ENCODE measurements at places on chromosomes 5 and 9.

GRCh38 chr9:122032346-122032745 lies 60.8 kb downstream of the TTLL11 start:
- no peak for DNase-seq

DNA sequence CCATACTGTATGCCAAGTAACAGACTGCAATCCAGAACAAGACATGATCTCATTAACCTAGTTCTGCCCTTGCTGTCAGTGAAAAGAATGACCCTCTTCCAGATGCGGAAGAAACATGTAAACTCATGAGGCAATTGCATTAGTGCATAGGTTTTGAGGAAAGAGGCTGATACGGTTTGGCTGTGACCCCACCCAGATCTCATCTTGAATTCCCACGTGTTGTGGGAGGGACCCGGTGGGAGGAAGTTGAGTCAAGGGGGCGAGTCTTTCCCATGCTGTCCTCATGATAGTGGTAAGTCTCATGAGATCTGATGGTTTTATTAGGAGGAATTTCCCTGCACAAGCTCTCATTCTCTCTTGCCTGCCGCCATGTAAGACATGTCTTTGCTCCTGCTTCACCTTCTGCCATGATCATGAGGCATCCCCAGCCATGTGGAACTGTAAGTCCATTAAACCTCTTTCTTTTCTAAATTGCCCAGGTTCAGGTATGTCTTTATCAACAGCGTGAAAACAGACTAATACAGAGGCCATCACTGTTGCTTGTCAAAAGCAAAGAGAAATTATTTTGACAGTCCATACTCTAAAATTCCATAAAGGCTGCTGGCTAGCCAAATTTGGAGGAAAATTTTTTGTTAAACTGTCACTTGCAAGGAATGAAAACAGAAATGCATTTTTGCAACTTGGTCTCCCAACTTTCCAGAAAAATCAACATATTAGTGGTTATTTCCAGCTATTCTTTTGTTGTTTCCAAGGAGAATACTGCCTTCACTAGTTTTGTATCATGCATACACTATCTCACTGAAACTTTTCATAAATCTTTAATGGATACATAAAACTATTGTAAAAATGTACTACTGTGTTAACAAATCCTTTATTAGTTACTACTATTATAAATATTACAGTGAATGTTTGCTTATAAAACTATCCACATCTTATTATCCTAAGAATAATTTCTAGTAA lies 3.2 kb upstream of the ARL15 start:
- DNase-seq = no peak

- no peak for DNase-seq
Observed at GRCh38 chr5:79189439-79190234, 46.3 kb upstream of the JMY start.

DNA sequence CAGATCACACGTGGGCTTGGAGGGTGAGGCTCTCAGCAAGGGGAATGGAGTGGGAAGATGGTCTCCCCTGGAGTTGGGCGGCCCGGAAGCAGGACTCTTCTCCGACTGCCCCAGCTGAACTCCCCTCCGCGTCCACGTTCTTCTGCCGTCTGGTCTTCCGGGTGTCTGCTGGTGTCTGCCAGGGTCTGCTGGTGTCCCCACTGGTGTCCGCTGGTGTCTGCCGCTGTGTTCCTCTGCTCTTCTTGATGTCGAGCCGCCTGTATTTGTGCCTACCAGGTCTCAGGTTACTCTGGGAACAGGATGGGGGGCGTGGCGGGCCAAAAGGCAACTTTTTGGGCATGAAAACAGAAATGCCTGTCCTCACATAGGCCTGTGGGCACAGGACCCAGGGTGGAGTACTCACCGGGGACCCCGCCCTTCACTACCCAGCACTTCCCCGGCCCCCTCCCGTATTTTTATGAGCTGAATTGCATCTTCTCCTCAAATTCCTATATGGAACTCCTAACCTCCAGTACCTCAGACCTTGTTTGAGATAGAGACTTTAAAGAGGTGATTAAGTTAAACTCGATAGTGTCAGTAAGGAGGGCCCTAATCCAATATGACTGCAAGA lies 675.4 kb downstream of the SEMA5A start:
- DNase-seq = no peak

DNA sequence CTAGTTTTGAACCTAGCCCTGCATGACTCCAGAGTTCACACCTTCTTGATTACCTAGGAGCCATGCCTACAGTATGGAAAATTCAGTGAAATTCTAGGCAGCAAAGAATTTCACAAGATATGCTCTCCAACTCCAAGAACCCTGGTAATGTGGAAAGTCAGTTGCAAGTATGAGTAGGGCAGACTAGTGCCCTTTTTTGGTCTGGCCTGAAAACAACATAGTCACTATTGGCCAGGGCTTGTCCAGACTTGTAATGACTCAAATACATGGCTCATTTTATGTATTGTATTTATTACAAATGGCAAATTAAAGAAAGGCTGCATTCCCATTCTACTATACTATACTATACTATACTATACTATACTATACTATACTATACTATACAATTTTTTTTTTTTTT lies 160.4 kb downstream of the ESM1 start:
- no peak for DNase-seq

DNA sequence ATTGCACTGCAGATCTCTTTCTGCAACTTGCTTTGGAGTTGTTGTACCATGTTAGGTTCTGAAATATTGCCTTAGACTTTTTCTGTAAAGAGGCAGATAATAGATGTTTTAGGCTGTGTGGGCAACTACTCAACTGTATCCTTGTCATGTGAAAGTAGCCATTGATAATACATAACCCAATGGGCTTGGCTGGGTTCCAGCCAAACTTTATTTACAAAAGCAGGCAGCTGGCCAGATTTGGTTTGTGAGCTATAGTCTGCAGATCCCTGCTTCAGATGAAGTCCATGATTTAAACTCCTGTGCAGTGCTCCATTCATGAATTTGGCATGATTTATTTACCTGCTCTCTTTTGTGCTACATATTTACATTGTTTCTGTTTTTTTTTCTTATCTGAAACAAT lies 300.4 kb downstream of the IRX2 start:
- DNase-seq = no peak

DNA sequence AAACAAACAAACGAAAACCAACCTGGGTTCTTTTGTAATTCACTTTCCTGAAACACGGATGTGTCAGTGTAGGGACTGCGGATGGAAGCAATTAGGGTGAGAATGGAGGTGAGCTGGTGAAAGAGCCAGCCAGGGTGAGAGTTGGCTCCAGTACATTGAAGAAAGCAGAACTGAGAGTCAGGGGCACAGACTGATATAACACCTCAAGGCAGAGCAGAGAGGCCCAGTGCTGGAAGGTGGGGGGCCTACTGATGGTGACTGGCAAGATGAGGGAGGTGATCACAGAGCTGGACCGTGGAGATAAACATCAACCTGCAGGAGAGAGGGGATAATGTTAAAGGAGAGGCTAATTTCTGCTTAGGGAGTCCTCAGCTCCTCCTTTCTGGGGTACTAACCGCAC lies 221.1 kb downstream of the MAN2A1 start:
- DNase-seq = no peak

Measured in bone marrow (tissue), 2 donors.